ENCODE measurements at places on chromosomes 6 and 20.

- DNase-seq: peak; percentile 76
These were observed at the start of gene C6orf141 for GRCh38 chr6:49550492-49551077. C6orf141 (plus strand) TSS chr6:49550668; CDS start chr6:49550793, 125 bp downstream.

- DNase-seq: no peak
These were observed 1.3 kb downstream of the LY6G6C start for GRCh38 chr6:31720196-31720770.

GRCh38 chr6:27237089-27237803, 10.3 kb upstream of the PRSS16 start:
- DNase-seq: no peak

DNA sequence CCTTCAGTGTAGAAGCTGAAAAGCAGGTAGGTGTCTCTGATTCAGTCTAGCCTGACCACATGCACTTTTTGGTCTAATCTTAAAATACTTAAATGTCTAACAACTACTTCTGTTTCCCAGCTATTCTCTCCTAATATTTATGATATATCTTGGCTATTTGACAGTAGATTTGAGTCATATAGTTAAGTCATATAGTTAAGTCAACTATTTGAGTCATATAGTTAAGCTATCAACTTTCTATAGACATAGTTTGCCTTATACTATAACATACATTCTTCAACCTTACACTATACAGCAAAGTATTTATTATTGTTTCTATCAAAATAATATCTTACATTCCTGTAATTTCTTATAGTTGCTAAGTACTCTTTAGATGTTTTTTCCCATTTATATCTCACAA, 110.9 kb downstream of the GMDS start:
- no peak for DNase-seq

DNA sequence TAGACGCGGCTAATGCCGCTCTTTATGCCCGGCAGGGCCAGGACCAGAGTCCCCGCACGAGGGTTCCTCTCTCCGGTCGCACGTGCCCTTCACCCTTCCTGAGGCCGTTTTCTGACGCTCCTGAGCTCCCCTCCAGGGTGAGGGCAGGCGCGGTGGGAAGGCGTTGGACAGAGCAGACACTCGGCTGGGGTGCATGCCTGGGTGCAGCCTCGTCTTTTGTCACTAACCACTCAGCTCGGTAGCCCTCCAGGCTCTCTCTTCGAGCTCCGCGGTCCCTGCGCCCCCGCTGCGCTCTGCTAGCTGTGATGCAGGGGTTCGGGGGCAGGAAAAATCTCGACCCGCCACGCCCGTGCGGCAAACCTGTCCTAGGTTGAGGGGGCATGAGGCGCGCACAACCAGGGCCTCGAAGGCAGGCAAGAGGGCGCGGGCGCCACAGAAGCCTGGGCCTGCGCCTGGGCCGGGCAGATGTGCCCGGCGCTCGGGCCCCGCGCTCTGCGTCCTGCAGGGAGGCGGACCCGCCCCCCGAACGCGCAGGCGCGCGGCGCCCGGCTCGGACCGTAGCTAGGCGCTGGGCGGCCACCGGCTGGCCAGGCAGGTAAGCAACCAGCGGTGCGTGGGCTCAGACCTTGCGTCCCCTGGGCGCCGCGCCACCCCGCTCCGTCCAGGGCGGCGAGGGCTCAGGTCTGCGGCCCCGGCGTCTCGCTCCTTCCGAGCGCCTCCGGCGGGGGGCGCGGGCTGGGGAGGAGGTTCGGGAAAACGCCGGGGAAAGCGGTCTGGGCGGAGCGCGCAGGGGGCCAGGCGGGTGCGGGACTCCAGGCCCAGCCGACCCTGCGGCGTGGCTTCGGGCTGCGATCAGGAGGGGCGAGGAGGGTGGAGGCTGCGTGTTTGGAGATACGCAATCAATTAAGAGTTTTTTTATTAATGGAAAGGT, at the start of gene L3MBTL1:
TSS of gene L3MBTL1 (plus strand) at position 548 of the 931 bp plus-strand sequence. CDS start 5,807 bp downstream, outside the sequence.
- peak; percentile 65 for DNase-seq

DNA sequence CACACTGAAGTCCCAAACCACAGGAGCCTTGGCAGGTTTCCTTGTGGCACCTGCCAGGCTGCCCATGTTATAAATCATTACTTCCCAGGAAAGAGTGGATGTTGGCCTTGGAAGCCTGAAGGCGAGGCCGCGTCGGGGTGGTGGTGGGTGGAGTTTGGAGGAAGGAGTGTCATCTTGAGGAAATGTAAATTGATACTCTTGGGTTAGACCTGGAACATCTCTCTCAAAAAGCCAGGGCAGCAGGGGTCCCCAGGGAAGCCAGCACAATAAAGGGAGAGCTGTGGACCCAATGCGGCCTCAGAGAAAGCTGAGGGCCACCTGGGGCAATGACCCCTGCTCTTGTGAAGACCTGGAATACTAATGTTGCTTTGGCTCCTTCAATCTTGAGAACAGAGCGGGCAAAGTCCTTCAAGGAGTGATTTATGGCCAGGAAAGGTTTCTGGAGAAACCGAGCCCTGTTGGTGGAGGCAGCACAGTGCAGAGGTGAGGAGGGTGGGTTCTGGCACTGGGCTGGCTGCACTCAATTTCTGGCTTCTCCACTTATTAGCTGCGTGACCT, 26.3 kb upstream of the TRAF3IP2 start:
- DNase-seq: no peak

GRCh38 chr6:136114661-136115060, 135.4 kb downstream of the MTFR2 start:
- no peak for DNase-seq

GRCh38 chr6:83153883-83154521, 39.1 kb downstream of the PGM3 start:
- DNase-seq: no peak

GRCh38 chr6:152062476-152062875, 255.0 kb downstream of the ESR1 start:
- no peak for DNase-seq

GRCh38 chr6:139710556-139710955, 336.1 kb upstream of the CITED2 start:
- no peak for DNase-seq

DNA sequence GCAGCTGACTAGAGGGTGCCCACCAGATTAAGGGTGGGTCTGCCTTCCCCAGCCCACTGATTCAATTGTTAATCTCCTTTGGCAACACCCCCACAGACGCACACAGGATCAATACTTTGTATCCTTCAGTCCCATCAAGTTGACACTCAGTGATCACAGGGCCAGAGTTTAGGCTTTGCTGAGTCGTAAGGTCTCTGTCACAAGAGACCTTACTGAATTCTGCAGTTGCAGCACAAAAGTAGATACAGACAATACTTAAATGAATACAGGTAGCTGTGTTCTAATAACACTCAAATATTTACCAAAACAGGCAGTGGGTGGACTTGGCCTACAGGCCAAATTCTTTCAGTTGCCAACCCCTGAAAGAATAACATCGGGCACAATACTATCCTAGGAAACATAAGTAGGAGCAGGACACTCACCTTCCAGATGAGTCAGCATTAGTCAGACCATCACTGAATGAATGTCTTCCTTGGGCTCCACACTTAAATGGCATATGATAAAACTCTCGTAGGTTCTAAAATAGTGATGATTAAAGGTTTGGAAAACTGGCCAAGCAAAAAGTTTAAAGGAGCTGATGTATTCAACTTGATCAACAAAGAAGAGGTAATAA, 190.0 kb downstream of the UBE3D start:
- no peak for DNase-seq

DNA sequence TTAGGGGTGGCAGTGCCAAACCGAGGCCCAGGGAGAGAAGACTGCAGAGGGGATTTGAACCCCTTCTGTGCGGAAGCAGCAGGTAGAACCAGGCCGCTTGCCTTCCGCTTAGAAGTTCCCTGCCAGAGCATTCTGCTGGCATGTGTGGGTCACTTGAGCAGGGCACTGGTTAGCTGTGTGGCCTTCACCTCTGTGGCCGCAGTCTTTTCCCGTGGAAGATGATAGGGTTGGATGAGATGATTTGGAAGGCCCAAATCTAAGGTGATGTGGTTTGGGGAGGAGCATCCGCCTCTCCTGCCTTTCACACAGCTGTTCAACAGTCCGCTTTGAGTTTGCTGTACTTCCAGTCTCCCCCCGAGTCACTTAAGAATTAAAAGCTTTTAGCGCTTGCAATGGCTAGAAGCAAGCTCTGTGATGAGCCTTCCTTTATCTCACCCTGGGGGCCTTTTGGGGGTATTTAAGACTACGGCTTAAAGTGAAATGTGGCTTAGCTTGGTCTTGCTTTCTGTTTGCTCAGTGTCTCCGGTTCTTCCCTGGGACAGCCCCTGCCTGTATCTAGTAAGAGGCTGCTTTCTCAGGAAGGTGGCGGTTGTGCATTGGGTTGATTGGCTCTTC, 743 bp downstream of the CMTR1 start:
- DNase-seq: no peak

GRCh38 chr6:16338577-16339264, 100.3 kb downstream of the GMPR start:
- DNase-seq: no peak

DNA sequence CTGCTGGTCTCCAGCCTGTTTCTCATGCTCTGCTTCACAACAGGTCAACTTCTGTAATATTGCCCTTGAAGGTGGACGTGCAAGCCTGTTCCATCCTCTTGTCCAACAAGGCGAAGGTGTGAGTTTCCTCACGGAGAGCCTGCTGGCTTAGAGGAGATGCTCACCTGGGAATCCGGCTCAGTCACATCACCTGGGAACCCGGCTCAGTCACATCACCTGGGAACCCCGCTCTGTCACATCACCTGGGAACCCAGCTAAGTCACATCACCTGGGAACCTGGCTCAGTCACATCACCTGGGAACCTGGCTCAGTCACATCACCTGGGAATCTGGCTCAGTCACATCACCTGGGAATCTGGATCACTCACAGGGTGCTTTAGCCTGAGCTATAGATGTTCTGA, 230.1 kb downstream of the ERMARD start:
- no peak for DNase-seq

DNA sequence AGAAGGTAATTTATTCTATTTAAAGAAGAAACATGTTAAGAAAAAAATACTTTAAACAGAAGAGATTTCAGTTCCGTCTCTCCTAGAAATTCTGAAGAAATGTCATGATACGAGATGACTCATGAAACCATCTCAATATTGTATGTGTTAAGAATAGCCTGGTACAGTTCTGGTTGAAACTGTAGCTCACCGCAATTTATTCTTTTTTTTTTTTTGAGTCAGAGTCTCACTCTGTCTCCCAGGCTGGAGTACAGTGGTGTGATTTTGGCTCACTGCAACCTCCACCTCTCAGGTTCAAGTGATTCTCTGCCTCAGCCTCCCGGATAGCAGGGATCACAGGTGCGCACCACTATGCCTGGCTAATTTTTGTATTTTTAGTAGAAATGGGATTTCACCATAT, 103.3 kb downstream of the ARHGAP18 start:
- DNase-seq: no peak

DNA sequence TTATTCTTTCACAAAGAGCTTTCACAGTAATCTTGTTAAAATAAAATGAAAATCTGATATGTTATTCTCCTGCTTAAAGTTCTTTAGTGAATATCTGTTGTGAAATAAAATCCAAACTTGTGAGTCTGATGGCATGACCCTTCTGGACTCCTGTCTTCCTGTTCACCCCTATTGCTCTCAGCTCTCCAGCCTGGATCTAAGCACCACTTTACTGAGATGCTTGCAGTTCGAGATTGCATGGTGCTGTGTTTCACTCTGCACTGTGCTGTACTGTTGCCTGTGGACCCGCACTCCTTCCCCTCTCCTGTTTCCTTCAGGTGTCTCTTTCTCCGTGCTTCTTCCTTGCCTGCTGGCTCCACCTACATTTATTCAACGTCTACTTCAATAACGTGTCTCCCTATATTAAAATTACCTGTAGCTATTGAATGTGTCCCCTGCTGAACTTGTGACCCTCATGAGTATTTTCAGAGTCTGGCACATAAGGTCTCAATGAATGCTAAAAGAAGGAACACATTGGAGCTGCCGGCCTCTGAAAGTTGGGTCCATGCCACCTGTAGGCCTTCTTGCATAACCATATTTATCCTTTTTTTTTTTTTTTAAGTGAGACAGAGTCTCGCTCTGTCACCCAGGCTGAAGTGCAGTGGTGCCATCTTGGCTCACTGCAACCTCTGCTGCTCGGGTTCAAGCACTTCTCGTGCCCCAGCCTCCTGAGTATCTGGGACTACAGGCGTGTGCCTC, 100.1 kb downstream of the ARID1B start:
- DNase-seq: no peak

GRCh38 chr20:38804221-38804620, 1.3 kb upstream of the PPP1R16B start:
- DNase-seq: no peak

- no peak for DNase-seq
These were observed 94.5 kb upstream of the RPS6KA2 start for GRCh38 chr6:166721576-166721975.

GRCh38 chr6:150272264-150272975, 96.4 kb upstream of the IYD start:
- no peak for DNase-seq

GRCh38 chr6:127177923-127178231, 59.4 kb downstream of the RSPO3 start:
- DNase-seq: no peak

DNA sequence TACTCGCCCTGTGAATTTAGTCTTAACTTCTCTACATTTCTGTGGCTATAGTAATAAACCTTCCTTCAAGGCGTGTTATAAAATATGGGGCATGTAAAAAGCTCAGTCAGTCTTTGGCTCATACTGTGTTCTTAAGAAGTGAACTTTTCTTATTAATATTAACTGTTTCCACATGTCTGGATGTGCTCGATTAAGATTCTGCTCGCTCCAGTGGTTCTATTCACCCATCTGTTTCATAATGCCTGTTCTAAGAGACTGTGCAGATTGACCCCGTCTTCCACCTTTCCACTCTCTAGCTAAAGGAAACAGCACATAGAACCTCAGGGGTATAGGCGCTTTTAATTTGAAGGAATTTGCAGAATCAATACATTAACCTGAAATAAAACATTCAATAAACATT, 99.9 kb downstream of the L3MBTL3 start:
- DNase-seq: no peak

DNA sequence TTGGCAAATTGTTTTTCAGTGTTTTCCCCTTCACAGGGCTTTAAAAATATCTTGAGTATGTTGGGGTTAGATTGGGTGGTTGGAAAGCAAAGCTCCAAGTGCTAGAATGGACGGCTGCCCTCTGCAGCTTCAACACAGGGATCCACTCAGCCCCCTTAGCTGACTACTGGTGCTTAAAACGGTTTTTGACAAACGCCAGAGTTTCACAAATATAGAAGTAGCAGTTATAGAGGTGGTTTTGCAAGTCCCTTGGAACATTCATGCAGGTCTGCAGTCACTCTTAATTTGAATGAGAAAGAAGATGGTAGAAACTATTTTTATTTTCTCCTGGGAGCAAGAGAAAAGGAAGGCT, 175.9 kb downstream of the ARID1B start:
- no peak for DNase-seq

- no peak for DNase-seq
These were observed 60.9 kb upstream of the MC3R start for GRCh38 chr20:56187534-56188165.

- no peak for DNase-seq
These were observed 367.9 kb upstream of the SLC35B3 start for GRCh38 chr6:8803181-8803760.
